ENCODE measurements at places on chromosomes 2 and 18.

GRCh38 chr2:215332872-215333595 is 21.2 kb downstream of the ATIC start:
- DNase-seq = no peak

DNA sequence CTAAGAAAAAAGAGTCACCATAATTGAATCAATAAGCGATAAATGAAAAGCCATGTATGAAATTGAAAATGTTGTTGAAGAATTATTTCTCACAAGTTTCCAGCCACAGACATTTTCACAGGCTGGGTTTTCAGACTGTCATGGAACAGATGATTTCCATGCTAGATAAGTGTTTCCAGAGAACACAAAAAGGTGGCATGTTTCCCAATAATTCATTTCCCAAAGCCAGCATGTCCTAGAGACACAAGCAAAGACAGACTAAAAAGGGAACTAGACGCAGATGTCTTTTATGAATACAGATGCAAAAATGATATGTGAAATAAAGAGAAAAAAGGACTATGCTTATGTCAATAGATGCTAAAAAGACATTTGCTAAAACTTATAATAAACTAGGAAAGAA is 255.1 kb downstream of the EIPR1 start:
- no peak for DNase-seq

- DNase-seq = no peak
Measured at GRCh38 chr2:152477347-152478092, 142.5 kb downstream of the FMNL2 start.

- no peak for DNase-seq
Measured at GRCh38 chr2:149175956-149176355, 137.5 kb downstream of the LYPD6B start.

- DNase-seq = no peak
Measured at GRCh38 chr2:8174641-8175257, 507.1 kb upstream of the ID2 start.

- DNase-seq = no peak
Measured at GRCh38 chr18:41703744-41704530, 251.1 kb upstream of the PIK3C3 start.

DNA sequence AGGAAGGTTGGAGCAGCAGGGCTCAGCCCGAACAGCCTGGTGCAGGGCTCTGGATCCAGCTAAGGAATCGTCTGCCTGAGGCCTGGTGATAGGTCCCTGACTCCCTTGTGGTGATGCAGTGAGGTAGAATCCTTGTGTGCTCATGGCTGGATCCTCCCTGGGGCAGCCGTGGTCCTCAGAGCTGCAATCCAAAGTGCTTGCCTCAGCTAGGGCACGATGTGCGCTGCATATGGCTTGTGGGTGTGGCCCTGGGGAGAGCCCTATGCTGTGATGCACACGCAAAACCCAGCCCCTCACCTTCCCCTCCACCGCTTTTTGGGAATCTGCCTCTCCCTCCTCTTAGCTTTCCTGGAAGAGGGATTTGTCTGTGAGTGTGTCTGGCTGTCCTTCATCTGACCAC is 142.2 kb downstream of the DYSF start:
- DNase-seq = peak; percentile 74

DNA sequence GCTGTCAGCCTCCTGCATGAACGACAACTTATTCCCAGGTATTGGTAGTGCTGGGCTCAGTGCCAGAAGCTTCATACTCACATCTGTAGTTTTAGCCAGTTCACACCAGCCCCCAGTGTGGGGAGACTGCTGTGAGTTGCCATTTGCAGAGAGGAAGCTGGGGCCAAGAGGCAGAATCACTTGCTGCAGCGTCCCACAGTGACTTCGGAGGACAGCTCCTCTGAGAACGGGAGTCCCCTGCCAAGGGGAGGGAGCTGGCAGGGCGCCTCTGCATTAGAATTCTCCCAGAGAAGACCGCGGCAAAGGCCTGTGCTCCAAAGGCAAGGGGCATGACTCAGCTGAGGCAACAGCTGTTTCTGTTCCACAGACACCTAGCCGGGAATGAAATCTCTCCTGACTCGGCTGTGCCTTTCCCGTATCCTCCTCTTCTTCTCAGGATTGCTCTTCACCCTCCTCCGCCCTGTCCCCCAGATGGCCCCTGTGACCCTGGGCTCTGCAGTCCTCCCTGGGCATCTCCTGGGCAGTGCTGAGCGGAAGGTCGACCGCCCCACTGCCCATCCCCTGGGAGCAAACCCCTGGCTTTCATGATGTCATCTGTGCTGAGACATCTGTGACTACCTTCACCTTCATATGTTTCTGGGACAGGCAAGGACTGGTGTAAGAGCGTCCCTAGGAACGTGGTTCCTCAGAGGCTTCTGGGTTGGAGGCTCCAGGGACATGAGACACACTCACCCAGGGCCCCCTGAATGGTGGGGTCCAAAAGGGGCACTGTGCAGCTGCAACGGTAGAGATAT is 18.0 kb downstream of the MAL start:
- peak; percentile 76 for DNase-seq

DNA sequence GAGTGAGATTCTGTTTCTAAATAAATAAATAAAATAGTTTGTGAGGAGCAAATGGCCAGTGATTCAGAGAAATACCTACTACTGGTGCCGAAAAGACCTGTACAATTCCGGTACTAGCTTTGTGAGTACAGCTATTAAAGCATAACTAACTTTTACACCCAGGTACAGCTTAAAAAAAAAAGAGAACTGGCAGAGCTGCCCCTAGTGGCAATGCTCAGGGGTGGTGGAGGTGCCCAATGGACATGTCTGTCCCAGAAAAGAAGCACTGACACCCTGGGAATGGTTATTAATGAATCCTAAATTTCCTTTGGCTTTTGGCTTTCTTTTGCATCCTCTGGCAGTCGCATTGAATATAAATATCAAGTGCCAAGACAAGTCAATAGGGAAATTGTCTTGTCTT is 87.0 kb downstream of the LIPG start:
- no peak for DNase-seq

DNA sequence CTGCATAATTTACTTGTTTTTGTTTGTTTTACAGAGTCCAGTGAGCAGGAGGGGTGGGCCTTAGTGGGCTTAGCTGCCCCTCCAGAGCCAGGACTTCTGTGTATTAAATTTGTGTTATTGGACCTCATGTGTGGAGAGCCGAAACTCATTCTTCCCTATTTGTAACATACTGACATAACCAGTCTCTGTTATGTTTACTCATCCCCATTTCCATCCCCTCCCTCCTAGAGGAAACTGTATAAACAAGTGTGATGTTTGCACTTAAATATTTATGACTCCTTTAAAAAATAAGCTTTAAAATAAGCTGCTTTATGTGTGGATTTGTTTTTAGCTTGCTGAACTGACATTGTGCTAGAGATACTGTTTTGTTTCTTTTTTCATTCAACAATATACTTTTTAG is 13.8 kb downstream of the ZNF512 start:
- DNase-seq = no peak

DNA sequence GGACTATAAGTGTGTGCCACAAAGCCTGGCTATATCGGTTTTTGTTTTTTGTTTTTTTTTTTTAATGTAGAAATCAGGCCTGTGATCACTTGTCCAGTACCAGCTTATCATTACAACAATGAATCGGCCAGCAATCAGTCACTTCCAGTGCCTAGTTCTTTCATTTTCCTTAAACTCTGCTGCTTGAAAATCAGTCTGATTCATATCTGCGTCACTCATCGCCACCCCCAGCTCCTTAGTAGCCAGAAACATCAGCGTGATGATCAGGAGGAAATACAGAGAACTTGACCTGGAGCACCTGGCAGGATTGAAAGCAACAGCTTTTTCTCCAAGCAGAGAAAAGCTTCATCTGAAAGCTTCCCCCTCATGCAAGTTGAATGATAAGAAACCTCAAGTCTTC is 75.4 kb downstream of the SPTBN1 start:
- no peak for DNase-seq
